ENCODE measurements at places on chromosomes 13 and 19.

DNA sequence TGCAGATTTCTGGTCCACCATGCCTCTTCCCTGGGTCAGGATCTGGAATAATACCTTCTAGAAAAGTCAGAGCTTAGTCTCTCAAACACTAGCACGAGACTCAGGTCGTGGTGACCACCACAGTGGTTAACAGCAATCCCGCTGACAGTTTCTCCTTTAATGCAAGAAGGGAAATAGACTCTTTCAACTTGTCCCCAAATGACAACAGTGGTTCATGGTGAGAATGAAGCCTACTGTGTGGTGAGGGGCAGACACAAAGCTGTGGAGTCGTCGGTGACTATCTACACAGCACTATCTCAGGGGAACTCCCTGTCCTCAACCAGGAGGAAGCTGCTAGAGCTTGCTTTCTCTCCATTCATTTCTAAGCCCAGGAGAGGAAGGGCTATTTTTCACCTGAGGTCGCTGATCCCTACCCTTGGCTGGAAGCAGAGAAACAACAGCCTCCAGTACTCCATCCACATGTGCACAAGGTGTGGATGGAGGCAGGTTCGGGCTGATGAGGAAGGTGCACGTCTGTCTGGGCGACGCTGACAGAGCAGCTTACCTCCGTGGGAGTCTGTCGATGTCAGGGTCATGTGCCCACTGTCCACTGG, 72.4 kb downstream of the STK24 start:
- DNase-seq = no peak

GRCh38 chr19:18208098-18208951, 4.5 kb upstream of the RAB3A start:
- no peak for DNase-seq

- DNase-seq = peak; percentile 74
Measured at GRCh38 chr19:29843180-29844051, 31.6 kb downstream of the CCNE1 start.

- no peak for DNase-seq
Measured at GRCh38 chr19:45587873-45588272, 3.3 kb upstream of the OPA3 start.

- no peak for DNase-seq
Measured at GRCh38 chr13:45218689-45219088, 17.8 kb upstream of the KCTD4 start.

DNA sequence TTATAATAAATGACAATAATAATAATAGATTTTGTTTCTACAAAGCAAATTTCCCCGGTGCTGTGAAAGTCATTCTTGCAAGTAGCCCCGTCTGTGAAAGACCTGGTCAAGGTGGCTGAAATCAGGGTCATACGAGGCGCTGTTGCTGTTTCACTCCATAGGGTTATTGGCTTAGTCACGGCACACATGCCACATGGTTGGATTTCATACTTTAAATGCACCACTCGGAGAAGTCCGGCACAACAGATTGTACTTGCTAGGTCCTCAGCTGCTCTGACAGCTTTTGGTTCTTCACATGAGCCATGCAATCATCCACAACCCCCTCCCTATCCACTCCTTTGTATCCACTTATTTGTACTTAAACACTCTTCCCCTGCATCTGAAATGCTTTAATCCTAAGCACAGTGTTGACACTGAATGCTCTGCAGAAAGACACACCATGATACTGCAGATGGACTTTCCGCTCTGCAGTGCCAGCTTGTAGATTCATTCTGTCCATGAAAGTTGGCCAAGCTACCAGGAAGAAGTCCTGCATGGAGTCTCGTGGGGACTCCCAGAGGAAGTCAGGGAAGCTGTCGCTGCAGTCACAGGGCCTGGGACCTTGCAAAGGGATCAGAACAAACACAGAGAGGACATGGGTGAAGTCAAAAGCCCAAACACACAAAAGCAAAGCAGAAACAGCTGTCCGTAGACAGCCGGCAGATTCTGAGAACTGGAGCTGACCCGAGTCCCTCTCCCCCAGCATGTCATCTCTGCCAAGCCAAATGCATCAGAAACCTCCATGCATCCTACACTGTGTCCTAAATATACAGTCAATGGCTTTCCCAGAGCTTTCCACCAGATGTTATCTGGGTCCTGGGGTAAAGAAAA, 124.6 kb downstream of the COL4A2 start:
- DNase-seq = peak; percentile 78

DNA sequence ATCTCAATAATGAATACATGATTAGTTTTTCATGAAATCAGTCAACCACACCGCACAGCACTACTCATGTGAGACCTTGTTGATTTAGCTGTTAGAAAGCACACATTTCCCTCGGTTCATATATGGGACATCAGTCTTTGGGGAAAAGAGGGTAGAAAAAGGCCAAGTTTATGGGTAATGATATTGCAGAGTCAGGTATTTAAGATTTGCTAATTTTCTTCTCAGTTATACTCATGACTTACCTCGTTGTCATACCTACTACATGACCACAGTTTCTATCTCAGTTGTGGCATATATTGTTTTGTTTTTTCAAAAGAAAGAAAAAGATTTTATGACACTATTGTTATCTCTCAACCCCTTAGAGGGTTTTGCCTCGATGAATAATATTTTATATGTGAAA, 165.6 kb downstream of the POU4F1 start:
- DNase-seq = no peak
